ENCODE measurements at places on chromosomes 7 and 10.

GRCh38 chr10:109992485-109992884, 15.3 kb upstream of the ADD3 start:
- DNase-seq: peak; percentile 76

DNA sequence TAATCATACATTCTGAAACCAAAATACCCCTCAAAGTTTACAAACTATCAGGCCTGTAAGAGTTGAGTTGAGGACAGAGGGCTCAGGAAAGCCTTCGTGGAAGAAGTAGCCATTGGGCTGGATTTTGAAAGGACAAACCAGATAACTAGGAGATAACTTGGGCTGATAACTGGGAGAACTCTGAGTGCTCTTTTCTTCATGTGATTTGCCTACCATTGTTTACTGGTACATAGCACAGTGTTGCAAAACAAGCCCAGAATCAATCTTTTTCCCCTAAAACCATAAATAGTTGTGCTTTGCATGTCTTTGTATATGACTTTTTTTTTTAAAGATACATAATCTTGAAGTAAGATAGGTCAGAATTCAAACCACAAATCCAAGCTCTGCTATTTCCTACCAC, 106.7 kb upstream of the ITGB1 start:
- DNase-seq: peak; percentile 46

DNA sequence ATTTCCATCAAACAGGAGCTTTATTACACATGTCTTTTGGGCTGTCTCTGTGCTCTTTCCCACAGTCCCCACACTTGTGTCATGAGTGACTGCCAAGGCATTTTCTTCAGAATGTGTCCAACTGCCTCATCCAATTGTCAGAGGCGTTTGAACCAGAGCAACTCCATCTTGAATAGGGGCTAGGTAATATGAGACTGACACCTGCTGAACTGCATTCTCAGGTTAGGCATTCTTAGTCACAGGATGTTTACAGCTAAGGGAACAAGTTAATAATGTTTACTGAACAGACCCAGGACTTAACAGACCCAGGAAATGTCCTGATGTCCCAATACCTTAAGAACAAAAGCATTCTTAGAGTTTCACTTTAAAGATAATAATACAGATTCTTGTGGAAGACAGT, 595.5 kb downstream of the REEP3 start:
- no peak for DNase-seq

GRCh38 chr10:59823751-59824150, 70.5 kb upstream of the MRLN start:
- no peak for DNase-seq

GRCh38 chr10:24205821-24206220, 3.1 kb upstream of the KIAA1217 start:
- no peak for DNase-seq

GRCh38 chr10:11236234-11236633, 218.6 kb downstream of the CELF2 start:
- no peak for DNase-seq

All from adipocyte (in vitro differentiated cells).